Hippocampal formation (tissue), 2 donors: ENCODE measurements at places on chromosomes 2 and 18.

DNA sequence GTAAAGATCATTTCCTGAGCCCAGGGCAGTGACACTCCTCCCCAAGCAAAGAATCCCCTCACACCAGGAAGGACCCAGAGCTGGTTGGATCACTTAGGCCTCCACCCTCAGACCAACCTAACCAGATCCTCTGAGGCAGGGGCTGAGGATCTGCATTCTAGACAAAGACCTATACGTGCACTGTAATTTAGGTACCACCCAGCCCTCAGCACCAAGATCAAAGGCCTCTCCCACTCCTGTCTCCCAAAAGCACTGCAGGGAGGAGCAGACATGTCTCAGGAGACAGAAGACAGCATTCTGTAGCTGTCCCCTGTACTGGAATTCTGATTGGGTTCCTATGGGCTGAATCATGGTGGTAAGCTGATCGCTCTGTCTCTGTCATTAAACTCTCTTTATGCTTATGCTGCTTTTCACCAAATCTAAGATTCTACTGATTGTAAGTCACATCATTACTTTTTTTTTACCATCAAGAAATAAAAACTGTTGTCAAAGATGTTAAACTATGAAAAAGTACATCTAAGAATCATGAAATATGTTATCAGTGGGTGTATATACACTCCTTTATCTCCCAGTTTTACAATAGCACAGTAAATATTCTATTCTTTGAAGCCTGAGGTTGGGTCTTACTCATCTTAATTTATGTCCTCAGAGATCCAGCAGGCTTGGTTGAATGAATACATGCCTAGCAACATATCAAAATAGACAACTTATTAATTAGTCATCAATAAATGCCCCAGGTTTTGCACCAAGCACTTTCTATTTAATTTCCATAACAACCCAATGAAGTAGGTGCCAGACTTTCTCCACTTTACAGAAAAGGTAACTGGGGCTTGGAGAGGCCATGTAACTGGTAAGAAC lies 28.3 kb downstream of the MCFD2 start:
- DNase-seq: no peak

DNA sequence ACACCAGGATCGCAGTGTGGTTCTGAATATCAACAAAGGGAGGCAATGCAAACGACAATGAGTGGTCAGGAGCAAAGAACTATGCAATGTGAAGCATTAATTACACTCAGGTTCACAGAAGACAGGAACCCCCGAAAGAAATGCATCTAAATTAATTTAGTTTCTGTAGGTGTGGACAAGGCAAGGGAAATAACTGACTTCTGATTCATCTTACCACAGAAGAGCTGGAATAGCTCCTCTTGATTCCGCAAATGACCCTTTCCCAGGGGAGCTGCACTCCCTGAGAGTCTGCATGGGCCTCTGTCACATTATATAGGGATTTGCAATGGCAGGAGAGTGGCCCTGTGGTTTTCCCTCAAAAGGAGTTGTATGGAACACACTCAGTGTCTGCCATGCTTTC lies 263.9 kb upstream of the APCDD1 start:
- DNase-seq: no peak

- DNase-seq: no peak
Observed at GRCh38 chr2:105635564-105635963, 109.1 kb upstream of the NCK2 start.

- no peak for DNase-seq
Observed at GRCh38 chr2:212912445-212913103, 238.8 kb downstream of the IKZF2 start.

DNA sequence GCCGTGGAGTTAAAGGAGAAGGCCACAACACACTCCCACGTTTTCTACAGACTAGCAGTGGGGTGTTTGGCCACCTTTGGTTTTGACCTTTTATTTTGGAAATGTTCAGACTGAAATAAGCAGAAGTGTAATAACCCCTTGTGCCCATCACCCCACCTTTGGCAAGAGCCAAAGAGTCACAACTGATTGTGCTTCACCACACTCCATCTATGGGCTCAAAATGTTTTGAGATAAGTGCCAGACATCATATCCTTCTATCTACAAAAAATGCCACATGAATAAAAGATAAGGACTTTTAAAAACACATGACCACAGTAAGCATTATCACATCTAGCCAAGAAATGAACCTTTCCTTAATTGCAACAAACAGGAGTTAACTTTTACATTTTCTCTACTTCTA lies 9.9 kb upstream of the GPR35 start:
- DNase-seq: no peak
